ENCODE measurements at places on chromosomes 16 and 17. TPM values are rescaled to one million over a fixed set of nuclear protein-coding genes. Genes with fewer than 3 reads are reported as not detected.
A peak's percentile ranks its signal among the peaks of the same experiment; 100 is the strongest.

Gene CCDC200
- not detected for polyA plus RNA-seq

DNA sequence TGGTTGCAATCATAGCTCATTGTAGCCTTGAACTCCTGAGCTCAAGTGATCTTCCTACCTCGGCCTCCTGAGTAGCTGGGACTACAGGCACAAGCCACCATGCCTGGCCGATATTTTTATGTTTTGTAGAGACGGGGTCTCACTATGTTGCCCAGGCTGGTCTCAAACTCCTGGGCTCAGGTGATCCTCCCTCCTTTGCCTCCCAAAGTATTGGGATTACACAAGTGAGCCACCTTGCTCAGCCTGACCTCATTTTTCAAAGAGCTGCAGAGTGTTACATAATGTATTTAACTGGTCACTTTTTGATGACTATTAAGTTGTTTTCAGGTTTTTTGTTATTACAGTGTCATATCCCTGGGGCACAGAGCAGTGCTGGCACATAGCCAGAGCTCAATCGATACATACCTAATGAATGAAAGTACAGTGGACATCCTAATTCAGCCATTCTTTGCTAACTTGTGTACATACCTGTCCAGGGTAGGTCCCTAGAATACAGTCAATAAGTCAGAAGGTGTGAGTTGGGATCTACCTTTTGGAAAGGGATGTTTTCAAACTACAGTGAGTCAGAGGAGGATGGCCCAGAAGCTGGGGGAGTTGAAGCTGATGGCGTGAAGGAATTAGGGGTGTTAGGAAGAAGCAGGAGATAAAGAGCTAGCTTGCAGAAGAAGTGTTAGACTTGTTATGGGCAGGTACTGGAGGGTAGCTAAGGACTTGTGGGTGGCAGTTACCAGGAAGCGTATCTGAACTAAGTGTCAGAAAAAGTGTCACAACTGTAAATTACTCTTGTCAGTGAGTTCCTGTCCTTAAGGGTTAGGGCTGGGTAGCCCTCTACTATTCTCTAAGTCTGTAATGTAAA is 20.1 kb upstream of the CYLD start:
- no peak for DNase-seq

Gene MPV17L
- 0.03 TPM for polyA plus RNA-seq

DNA sequence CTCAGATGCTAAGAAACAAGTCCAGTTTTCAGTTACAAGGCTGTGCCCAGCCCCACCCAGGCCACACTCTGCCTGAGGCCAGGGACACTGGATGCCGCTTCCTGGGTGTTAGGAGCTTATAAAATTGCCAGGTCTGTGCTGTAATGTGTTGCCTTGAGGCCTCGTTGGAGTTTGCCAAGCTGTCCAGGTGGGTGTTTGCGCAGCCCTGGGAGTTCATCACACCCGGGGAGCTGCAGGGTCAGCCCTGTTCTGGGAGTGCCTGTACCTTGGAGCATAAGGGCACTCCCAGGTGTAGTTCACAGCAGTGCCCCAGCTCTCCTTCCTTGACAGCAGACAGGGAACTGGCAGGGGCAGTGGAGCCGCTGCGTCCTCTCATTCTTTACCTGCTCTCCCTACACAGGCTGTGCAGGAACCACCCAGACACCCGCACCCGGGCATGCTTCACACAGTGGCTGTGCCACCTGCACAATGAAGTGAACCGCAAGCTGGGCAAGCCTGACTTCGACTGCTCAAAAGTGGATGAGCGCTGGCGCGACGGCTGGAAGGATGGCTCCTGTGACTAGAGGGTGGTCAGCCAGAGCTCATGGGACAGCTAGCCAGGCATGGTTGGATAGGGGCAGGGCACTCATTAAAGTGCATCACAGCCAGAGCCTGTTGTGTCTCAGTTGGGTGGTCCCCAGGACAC is 1.6 kb downstream of the GFER start:
- DNase-seq = no peak

DNA sequence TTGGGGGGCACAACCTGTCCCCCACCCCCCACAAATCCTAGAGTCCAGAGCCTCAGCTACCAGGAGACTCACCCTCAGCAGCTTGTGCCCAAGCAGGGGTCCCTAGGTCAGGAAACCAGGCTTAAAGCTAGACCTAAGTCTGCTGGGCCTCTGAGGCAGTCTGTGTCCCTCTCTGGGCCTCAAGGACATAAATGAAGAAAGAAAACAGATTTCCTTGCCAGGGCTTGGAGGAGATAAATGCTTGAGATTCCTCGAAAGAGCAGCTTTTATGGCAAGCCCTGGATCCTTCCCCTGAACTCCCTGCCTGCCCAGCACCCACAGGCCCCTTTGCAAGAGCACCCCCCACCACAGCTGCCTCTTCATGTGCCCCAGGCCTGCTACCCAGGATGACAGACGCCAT is 3.3 kb downstream of the SRCIN1 start:
- no peak for DNase-seq

- no peak for DNase-seq
These were observed 3.2 kb downstream of the RHBDL3 start for GRCh38 chr17:32268734-32269288.

Gene CHAD
- not detected for polyA plus RNA-seq

DNA sequence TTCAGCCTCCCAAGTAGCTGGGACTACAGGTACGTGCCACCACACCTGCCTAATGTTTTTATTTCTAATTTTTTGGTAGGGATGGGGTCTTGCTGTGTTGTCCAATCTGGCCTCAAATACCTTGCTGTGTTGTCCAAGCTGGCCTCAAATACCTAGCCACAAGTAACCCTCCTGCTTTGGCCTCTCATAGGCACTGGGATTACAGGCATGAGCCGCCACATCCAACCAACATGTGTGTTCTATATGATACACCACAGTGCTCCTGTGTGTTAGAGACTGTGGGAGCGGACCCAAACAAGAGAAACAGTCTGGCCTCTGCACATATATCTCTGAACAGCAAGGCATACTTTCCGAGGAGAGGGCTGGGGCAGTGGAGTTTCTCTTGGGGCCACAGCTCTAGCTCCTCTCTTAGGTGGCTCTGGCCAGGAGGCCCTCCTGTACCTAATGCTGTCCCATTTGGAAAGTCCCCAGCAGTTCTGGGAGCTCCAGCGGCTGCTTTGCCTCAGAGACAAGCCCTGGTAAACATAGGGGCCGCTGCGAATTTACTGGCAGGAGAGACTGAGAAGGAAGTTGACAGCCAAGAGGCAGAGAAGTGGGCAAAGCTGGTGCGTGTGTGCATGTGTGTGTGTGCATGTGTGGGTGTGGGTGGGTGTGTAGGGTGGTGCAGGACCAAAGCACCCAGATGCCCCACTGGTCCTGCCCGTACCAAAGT is 95.0 kb downstream of the RAB11FIP4 start:
- no peak for DNase-seq

DNA sequence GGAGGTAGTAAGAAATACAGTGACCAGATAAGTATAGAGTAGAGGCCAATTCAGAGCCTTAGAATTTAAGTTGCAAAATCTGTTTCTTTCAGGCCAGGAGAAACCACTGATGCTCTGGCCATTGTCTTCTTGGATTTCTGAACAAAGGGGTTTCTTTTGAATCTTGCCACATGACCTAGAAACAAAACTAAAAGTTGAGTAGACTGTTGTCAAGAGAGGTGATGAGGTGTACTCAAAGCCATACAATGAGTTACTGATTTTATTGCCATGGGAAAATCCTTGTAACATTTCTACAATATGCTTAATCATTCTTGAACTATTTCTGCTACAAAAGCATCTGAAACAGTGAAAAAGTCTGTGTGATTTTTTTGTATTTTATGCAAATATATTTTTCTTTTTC is 881.3 kb downstream of the CDH11 start:
- no peak for DNase-seq

- no peak for DNase-seq
These were observed 10.0 kb downstream of the GGA2 start for GRCh38 chr16:23500212-23500861.

Gene HS3ST3B1
- polyA plus RNA-seq = 2.8 TPM

Gene CFAP97D1
- polyA plus RNA-seq = 0.03 TPM

DNA sequence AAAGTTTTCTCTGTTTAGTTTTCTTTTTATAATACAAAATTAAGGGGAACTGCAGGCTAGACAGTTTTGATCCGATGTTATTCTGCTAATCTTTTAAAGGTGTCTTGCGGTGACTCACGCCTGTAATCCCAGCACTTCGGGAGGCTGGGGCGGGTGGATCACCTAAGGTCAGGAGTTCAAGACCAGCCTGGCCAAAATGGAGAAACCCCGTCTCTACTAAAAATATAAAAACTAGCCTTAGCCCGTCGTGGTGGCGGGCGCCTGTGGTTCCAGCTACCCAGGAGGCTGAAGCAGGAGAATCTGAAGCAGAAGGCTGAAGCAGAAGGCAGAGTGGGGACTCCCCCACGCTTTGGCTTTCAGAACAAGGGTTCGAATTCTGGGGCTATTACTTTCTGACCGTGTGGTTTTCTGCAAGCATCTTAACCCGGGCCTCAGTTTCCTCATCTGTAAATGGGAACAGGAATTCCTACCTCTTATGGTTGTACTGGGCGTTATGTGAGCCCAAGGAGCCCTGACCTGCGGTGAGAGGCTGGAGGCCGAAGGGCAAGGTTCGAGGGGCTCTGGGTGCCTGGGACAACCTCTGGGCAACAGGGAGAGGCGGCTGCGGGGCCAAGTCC is 1.2 kb upstream of the KATNB1 start:
- DNase-seq = no peak

Gene ZFP3
- 0.75 TPM for polyA plus RNA-seq

Gene ZDHHC7
- polyA plus RNA-seq = 104 TPM

Gene TSPOAP1
- polyA plus RNA-seq = 1.2 TPM

DNA sequence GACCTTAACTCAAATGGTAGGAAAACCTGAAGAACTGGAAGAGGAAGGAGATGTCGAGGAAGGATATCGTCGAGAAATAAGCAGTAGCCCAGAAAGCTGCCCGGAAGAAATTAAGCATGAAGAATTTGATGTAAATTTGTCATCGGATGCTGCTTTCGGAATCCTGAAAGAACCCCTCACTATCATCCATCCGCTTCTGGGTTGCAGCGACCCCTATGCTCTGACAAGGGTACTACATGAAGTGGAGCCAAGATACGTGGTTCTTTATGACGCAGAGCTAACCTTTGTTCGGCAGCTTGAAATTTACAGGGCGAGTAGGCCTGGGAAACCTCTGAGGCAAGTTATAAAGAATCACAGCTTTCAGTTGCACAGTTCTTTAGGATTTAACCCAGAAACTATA is 15.5 kb downstream of the ERCC4 start:
- no peak for DNase-seq

GRCh38 chr17:71315568-71315967 is 805.3 kb upstream of the SOX9 start:
- no peak for DNase-seq

DNA sequence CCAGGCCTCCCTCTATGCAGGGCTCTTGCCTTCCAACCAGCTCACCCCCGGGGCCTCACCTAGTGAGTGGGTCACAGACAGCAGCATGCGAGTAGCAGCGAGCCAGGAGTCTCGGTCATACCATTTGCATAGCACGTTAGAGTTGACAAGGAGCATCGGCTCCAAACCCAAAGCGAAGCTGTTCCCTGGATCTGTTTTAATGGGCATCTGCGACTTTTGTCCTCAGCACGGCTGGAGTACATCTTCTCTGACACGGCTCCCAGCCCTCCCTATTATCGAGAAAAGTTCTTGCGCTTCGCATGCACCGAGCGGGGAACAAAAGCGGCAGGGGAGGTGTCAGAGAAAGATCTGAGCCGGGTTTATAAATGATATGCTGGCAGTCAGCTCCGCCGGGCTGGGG is 253.3 kb downstream of the MAF start:
- no peak for DNase-seq

GRCh38 chr16:10511829-10512228 is 68.6 kb downstream of the EMP2 start:
- DNase-seq = no peak

GRCh38 chr16:3485821-3486505 is 9.3 kb downstream of the C16orf90 start:
- no peak for DNase-seq

- peak; percentile 82 for DNase-seq
These were observed 30.1 kb upstream of the HAPSTR1 start for GRCh38 chr16:9061358-9061813.

DNA sequence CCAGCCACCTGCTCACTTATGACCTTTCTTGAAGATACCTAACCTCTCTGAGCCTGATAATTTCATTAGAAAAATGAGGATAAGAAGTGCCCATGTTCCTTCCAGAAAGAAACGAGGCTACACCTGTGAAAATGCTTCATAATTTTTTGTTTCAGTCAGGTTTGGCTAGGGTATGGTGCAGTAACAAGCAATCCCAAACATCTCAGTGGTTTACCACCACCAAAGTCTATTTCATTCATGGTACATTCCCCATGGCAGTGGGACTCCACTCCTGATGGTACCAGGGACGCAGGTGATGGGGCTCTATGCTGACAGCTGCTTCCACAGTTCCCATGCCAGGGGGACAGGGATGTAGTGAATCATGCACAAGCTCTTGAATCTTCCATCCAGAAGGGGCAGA is 147.6 kb upstream of the CES5A start:
- DNase-seq = no peak

- no peak for DNase-seq
These were observed 18.7 kb downstream of the DUS2 start for GRCh38 chr16:68041783-68042182.

Gene HSD11B2
- 0.26 TPM for polyA plus RNA-seq

GRCh38 chr17:74744714-74745547 is 3.5 kb upstream of the NHERF1 start:
- DNase-seq = peak; percentile 47

DNA sequence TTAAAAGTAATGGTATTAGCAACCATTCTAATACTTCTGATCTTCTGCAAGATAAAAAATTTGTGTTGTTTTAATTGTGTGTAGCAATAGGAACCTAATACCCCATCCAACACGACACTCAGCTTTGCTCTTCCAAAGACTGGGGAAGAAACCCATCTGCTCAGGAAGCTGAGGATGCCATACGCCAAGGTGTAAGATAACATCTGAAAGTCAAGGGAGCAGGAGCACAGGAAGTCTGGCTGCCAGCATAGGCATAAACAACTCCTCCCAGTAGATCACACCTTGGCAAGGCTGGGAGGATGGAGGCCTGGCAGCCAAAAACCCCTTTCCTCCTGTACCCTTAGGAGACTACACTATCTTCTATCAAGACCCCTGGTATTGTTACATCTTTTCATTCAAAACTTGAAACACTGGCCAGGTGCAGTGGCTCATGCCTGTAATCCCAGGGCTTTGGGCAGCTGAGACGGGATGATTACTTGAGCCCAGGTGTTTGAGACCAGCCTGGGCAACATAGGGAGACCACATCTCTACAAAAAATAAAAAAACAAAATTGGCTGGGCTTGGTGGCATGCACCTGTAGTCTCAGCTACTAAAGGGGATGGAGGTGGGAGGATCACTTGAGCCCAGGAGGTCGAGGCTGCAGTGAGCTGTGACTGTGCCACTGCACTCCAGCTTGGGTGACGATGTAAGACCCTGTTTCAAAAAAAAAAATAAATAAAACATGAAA is 5.7 kb upstream of the SPHK1 start:
- no peak for DNase-seq

Data from IMR-90 (cell line).